ENCODE measurements at places on chromosomes 6 and 20. TPM values are rescaled to one million over a fixed set of nuclear protein-coding genes. Genes with fewer than 3 reads are reported as not detected.

The ZNF334 gene
- total RNA-seq = 5.0 TPM

The RIPPLY2 gene
- total RNA-seq = not detected

The HTR1E gene
- total RNA-seq = not detected

The MYB gene
- 10.0 TPM for total RNA-seq

The TAGAP gene
- 3.9 TPM for total RNA-seq

Data from Peyer's patch (tissue), 4 donors.